Cerebellar nuclear complex (tissue), 1 donor: ENCODE measurements at places on chromosomes 16 and 17.

- DNase-seq = no peak
Observed at GRCh38 chr16:4386951-4387565, 15.4 kb downstream of the VASN start.

DNA sequence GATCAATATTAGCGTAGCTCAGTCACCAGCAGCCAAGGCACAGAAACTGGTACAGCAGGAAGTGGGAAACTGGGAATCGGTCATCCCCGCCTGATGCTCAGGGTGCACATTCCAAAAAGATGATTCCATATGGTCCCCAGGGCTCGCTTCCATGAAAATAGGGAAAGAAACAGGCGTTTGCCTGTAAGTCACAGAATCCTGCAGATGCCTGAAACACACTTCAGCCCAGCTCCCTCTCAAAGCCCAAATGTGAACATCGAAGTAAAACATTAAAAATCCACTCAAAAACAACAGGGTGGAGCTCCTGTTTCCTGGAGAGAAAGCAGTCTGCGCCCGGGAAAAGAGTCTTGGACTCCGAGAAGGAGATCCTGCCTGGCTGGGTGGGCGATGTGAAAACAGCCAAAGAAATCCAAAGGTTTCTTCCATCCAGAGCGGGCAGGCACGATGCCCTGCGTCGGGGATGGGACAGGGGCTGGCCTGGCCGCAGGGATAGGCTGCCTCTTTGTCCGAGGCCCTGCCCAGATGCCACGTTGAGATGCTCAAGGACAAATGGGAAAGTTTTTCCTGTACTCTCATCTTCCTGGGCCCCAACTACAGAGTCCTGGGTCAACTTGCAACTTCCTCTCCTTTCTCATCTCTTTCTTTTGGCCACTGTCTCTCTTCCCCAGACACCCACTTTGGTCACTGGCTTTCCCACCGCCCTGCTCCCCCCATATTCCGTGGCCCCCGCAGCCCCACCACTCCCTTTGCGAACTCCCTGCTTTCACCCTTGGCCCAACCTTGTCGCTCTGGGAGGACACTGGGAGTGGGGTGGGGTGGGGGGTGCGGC is 743 bp downstream of the WIPI1 start:
- peak; percentile 65 for DNase-seq

DNA sequence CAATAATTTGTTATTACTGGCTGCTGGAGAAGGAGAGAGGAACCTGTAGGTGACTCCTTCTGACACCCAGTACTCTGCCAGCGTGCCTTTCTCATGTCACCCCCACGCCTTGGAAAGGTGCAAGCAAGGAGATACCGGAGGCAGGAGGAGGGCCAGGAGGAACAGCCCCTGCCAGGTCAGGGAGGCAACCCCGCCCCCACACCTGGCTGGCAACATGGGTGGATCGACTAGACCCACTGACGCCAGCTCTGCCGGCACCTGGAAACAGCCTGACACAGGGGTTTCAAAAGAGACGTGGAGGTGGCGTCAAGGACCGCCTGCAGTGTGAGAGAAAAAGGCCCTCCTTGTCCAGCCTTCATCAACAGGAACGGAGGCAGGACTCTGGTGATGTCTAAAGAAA is 62.3 kb downstream of the CYB5B start:
- DNase-seq = no peak

GRCh38 chr16:14476183-14476582 is 153.9 kb downstream of the PARN start:
- DNase-seq = no peak

DNA sequence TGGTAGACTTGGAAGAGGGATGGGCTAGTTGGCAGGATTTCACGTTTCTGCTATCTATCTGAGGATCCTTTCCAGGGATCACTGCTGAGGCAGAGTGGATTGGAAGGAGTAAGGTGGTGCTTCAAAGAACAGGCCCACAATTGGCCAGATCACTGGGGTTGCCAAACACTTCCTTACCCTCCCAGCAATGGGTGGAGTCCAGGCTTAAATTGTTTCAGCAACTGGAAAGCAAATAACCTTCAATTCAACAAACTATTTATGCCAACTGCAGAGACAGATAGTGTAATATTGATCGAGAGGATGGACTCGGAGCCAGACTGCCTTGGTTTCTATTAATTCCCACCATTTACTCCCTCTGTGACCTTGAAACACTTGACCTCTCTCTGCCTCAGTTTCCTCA is 2.1 kb downstream of the ARRB2 start:
- DNase-seq = no peak

GRCh38 chr17:48143629-48144028 is 36.1 kb downstream of the SNX11 start:
- DNase-seq = no peak

- no peak for DNase-seq
Observed at GRCh38 chr16:70267516-70267915, 15.8 kb upstream of the EXOSC6 start.

GRCh38 chr17:38575781-38576180 is 30.0 kb downstream of the SRCIN1 start:
- no peak for DNase-seq

GRCh38 chr17:535198-535597 is 179.4 kb downstream of the VPS53 start:
- DNase-seq = no peak

DNA sequence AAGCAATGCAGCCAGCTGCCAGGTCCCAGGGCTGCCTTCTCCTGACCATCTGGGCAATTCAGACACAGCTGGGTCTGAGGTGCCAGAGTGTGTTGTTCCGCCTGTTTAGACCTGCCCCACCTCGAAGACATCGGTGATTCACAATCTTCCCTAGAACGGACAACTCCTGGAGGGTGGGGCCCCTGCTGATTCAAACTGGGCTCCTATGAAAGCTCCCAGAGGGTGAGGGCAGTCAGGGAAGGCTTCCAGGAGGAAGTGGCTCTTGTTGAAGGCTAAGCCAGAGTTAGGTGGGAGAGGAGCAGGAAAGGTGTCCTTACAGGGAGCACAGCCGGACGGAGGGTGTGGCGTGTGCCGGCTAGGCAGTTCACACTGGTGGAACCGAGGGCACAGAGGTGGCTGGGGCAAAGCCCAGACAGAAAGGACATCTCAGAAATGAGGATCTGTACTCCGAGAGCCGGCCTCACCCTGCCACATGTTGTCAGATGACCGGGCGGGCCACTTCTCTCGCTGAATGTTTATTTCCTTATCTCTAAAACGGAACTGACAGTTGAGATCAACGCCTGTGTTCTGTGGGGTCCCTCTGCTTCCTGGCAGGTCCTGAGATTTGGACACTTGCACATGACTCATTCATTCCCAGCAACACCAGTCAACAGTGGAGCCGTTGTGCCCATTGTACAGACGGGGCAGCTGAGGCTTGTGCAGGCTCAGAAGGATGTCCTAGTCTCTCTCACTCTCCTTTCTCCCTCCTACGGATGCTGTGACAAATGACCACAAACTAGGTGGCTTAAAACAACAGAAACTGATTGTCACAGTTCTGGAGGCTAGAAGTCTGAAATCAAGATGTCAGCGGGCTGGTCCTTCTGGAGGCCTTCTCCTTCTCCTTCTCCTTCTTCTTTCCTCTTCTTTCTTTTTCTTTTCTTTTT is 26.9 kb upstream of the LITAF start:
- no peak for DNase-seq

DNA sequence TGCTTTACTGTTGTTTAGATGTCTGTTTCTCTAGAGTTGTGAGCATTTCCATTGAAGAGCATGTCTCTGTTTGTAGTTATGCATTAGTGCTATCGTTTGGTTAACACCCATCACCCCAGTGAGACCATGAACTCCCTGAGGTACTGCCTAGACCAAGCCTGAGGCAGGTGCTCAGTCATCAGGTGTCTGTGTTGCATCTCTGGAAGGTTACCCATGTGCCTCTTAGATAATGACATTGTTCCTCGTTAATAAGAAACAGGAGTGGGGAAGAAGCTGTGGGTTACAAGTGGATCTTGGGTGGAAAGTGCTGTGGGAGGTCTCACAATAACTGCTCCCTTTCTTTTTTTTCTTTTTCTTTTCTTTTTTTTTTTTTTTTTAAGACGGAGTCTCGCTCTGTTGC is 18.3 kb downstream of the DNAJA3 start:
- DNase-seq = no peak

GRCh38 chr16:10333321-10334032 is 52.4 kb upstream of the ATF7IP2 start:
- DNase-seq = no peak

GRCh38 chr17:18185832-18186626 is 2.4 kb downstream of the ALKBH5 start:
- no peak for DNase-seq

DNA sequence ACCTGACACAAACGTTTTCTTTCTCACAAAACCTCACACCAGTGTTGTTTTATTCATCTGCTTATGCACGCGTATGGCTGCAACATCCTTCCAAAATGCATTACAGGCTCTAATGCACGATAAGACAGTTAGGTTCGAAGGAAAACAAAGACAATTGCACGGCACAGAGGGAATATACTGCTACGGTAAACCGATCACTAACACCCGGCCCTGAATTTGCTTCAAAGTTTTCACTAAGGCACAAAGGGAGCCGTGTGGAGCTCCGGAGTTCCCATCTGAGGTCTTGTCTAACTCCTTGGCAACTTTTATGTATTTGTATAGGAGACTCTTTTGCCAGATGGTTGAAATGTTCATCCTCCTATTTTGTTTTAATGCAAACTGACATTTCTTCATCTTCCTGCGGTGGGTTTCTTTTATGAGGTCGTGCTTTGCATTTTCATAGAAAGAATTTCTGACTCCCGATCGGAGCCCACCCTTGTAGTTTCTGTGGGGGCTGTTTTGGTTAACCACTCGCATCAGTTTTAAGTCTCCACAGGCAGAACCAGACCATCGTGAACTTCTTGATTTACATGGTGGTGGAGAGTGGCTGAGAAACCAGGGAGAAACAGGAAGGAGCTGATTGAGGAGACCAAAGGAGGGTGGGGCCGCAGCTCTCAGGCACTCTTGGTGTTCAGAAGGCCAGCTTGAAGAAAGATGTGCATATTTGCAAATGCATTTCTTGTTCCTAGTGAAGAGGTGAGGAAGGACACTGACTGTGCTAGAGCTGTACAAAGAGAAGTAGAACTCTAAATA is 516.8 kb downstream of the MAF start:
- no peak for DNase-seq
